GM23248 (cell line): ENCODE measurements at places on chromosomes 2 and 18.

- no peak for DNase-seq
Observed at GRCh38 chr2:195395362-195395761, 261.7 kb upstream of the SLC39A10 start.

DNA sequence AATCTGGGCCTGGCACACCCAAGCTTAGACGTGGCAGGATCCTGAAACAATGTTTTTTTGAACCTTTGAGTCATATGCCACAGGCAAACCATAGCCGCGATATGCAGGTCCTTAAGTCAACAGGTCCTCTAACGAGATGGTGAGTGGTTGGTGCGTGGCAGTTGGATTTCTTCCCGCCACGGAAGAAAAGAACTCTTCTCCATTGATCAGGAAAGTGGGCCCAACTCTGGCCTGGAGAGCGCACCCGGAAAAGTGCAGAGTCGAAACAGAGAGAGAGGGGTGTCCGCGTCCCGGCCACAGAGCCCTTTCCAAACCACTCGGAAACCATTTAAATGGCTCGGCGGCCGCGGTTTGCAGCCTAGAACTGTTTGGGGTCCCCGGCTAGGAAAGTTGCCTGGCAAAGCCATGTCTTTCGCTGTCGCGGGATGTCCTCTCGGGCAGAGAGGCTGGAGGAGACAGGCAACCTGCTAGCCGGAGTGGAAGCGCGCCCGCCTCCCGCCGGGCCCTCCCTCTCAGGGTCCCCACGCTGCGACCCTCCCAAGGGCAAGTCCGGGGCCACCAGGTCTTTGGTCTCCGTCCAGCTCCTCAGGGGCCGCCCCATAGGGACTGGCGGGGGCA is 777 bp downstream of the GALNT3 start:
- DNase-seq = peak; percentile 27

GRCh38 chr2:212034841-212035585 is 503.6 kb downstream of the ERBB4 start:
- no peak for DNase-seq

DNA sequence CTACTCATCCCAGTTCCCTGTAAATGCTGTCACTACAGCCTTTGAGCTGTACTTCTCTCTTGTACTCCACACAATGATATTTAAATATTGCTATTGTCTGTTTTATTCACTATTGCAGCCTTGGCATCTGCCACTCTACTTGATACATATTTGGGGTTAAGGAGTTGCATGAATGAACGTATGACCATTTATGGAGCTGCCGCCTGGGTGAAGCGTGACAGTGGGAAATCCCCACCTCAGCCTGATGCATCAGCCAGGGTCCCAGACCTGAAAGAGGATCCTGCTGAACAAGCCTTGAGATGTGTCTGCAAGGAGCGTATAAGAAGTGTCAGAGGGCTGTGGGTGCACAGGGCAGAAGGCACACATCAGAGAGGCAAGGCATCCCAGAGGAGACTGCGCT is 39.1 kb downstream of the MRPL35 start:
- no peak for DNase-seq

GRCh38 chr2:112075490-112076260 is 20.6 kb downstream of the TMEM87B start:
- DNase-seq = peak; percentile 30

DNA sequence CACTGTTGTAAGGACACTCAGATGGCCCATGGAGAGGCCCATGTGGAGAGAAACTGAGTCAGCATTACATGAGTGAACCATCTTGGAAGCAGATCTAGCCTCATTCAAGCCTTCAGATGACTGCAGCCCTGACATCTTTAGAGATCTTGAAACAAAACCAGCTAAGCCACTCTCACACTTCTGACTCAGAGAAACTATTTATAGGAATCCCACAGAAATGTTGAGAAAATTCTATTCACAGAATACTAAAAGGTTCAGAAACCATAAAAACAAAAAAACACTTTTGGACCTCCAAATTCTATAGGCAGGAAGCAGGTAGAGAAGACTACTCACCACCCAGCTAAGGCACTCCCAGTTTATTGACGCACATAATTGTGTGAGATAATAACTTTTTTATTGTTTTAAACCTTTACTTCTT is 8.7 kb downstream of the TMEM169 start:
- DNase-seq = peak; percentile 63

DNA sequence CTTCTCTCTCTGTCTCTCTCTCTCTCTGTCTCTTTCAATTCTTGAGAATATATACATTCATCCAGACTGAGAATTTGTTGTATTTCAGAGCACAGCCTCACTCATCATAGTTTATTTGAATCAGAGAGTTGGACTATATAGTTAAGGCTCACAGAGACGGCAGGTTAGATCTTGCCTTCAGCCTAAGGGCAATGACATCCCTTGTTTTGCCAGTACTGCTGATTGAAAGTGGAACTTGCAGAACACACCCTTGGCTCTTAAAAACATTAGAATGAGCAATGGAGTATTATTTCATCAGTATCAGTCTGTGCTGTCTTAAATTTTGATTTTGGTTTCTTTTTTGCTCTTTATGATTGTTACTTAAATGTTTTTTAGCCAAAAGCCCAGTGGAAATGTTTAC is 62.0 kb upstream of the DSG1 start:
- no peak for DNase-seq

DNA sequence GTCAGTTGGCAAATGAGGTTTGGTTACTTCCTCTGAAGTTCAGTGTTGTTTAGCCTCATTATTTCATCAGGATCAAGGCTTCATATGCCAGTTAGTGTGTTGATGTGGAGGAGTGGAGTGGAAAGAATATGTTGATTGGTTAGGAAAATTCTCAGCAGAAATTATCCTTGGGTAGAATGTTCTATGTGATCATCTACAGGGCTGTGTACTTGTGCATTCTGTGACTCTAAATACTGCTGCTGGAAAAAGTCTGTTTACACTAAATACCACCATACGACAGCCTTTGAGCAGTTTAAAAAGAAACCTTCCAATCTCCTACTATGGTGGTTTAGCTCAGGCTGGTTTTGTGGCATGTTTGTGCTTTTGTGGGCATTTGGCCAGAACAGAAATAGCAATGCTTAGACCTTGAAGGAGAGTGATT is 25.8 kb downstream of the CAB39 start:
- peak; percentile 24 for DNase-seq

DNA sequence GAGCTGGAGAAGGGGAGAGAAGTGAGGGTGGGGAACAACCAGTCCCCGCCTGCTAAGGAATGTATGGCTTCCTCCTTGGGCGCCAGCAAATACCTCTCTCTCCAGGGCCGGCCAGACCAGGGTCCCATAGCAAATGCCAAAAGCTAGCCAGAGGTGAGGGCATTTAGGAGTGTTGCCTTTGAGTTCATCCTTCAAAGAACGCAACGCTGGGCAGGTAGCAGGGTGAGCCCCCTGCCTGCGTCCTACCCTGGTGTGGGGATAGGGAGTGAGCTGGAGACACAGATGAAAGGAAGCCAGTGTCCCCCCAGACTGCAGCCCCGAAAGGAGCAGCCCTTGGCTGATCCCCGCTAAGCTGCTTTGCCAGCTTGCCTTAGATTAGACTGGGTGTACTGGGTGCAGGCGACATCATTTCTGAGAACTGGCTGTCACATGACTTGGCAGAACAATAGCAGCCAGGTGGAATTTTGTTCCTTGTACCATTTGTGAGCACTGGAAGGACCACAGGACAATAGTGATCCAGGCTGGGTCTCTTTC is 40.4 kb downstream of the KLHL29 start:
- no peak for DNase-seq

GRCh38 chr2:58574873-58575272 is 333.7 kb upstream of the FANCL start:
- peak; percentile 55 for DNase-seq

GRCh38 chr2:30265052-30266015 is 34.0 kb downstream of the LBH start:
- peak; percentile 83 for DNase-seq

- DNase-seq = no peak
Observed at GRCh38 chr2:98551316-98551715, 57.0 kb downstream of the COA5 start.

GRCh38 chr2:104875262-104875661 is 21.3 kb downstream of the POU3F3 start:
- DNase-seq = no peak

DNA sequence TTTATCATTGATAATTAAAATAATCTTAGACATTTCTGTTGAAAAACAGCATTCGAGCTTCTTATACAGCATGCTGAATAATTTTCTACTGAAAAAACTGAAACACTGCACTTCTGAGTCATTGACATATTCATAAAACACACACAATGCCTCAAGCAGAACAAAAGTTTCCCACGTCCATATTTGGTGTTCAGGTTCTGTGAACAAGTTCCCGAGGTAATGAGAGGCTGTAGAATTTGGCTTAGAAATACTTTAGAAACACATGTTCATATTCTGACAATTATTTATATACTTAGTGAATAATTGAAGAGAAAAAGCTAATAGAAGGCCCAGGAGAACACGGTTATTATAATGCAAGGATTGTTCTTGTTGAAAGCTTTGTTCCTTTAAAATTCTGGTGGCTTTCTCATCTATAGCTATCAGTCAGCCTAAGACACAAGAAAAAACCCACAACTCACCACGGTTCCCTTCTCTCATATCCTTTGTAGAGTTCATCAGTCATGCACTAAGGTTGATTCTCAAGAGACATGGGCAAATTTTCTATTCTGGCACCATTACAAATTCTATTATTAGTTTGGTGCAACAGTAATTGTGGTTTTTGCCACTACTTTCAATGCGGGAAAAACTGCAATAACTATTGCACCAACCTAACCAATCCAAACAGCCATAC is 194.4 kb downstream of the TMX3 start:
- DNase-seq = peak; percentile 45

- DNase-seq = no peak
Observed at GRCh38 chr18:43919551-43919950, 642.3 kb upstream of the SYT4 start.

- no peak for DNase-seq
Observed at GRCh38 chr2:46548103-46548486, 68.7 kb downstream of the TMEM247 start.

- DNase-seq = no peak
Observed at GRCh38 chr2:171334171-171334570, 99.6 kb downstream of the METTL8 start.

- peak; percentile 41 for DNase-seq
Observed at GRCh38 chr18:62730941-62731340, 15.6 kb downstream of the PHLPP1 start.

DNA sequence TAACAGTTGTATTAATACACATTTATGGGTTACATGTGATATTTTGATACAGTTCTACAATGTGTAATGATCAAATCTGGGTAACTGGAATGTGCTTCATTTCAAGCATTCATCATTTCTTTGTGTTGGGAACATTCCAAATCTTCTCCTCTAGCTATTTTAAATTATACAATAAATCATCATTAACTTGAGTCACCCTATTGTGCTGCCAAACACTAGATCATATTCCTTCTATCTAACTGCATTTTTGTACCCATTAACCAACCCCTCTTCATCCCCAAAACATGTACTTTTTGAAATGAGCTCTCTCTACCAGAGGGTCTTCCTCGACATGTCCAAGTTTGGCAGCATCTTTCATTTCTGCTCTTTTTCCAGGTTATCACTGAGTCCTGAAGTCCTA is 81.1 kb upstream of the TTC39C start:
- peak; percentile 18 for DNase-seq
